Stimulated activated effector memory CD8-positive, alpha-beta T cell treated with anti-CD3 and anti-CD28 coated beads, Interleukin-12 subunit alpha, Interleukin-12 subunit beta, amount 100 ng/mL, for 72 hours (primary cell): ENCODE measurements at places on chromosomes 7 and 10.

- DNase-seq, result no peak
Observed at GRCh38 chr10:88879534-88880281, at the start of gene STAMBPL1. TSS of gene STAMBPL1 (plus strand) at chr10:88880245. CDS start at chr10:88901709, 21,464 bp downstream.

GRCh38 chr10:27680006-27680557, 65.5 kb downstream of the MKX start:
- no peak for DNase-seq

DNA sequence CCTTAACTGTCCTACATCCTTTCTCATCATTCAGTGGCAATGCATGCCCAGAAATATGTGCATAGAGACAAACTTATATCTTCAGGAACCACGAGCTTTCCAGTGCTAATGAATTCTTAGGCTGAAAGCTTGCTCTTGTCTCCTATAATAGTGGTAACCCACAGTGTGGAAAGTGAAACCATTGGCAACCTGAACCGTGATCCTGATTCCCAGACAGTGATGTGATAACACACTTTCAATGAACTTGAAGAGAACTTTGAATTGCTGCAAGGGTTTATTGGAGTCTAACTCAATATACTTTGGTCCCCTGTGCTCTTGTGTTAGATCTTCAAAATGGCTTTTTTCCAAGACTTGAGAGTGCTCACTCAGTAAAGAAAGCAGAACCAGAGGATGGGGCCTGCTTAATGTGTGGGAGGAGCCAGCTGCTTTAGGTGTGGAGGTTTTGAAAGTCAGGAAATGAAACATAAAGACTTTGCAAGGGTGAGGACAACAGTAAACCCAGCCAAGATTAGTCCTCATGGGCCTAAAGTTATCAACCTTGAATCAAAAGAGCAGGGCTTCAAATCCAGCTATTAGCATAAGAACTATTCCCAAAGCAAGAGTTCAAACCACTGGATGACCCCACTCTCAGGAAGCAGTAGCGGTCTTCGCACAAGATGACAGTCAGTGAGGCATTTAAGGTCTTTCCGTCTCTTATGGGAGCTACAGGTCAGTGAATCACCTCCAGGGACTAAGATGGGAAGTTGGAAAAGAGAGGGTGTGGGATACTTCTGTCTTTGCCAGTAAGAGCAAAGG, 332.4 kb upstream of the NRP1 start:
- no peak for DNase-seq

DNA sequence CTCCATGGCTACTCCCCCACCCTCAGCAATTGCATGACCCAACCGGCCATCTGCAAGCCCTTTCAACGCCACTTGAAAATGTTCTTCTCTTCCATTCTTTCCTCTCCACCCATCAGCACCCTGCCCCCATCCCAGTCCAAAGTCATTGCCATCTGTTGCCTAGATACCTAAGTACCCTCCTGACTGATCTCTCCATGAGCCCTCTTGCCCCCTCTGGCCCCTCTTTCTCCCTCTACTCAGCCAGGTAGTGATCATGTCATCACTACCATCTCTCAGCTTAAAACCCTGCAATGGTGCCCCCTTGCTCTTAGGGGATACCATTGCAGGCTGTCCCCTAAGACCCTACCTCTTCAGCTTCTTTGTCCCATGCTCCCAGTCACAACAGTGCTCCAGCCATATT, 30.5 kb upstream of the BTRC start:
- DNase-seq, result no peak

- no peak for DNase-seq
Observed at GRCh38 chr7:2979951-2980350, 63.7 kb downstream of the CARD11 start.

DNA sequence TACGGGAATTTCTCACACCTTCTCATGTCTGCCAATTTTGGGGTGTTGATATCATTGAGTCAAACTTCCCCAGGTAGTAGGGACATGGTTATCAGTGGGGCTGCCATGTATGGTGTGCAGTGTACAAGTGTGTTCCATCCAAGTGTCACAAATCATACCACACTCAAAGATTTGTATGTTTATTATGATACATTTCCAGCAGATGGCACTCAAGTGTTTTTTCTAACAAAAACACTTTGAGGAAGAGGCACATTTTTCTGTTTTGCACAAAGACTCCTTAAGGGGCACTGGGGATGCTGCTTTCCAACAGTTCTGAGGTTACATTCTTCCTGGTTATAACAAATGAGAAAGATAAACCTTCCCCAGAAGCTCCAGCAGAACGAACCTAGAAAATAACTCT, 414.5 kb downstream of the REEP3 start:
- no peak for DNase-seq

- DNase-seq, result no peak
Observed at GRCh38 chr10:62534031-62534430, 159.9 kb downstream of the ZNF365 start.
